ENCODE measurements at places on chromosomes 5 and 9. TPM values are rescaled to one million over a fixed set of nuclear protein-coding genes. Genes with fewer than 3 reads are reported as not detected.
A peak's percentile ranks its signal among the peaks of the same experiment; 100 is the strongest.

GRCh38 chr5:82512025-82512424 lies 233.9 kb upstream of the RPS23 start:
- no peak for DNase-seq

DNA sequence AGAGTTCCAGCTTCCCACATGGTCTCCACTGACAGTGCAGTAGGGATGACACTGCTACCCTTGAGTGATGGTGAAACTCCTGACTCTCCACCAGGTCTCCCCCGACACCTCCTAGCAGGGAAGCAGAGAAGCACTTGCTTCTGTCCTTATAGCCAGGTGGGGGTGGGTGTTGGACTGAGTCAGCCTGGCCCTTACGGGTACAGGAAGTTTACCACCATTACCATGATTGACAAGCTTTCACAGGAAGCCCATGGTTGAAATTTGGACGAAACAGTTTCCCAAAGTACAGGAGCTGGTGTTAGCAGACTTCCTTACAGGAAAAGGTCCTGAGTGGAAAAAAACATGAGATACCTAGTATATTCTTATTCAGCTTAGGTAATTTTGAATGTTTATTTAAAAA lies 3.1 kb upstream of the FBXL7 start:
- DNase-seq, result no peak

GRCh38 chr9:21001581-21001980 lies 29.9 kb downstream of the HACD4 start:
- no peak for DNase-seq

DNA sequence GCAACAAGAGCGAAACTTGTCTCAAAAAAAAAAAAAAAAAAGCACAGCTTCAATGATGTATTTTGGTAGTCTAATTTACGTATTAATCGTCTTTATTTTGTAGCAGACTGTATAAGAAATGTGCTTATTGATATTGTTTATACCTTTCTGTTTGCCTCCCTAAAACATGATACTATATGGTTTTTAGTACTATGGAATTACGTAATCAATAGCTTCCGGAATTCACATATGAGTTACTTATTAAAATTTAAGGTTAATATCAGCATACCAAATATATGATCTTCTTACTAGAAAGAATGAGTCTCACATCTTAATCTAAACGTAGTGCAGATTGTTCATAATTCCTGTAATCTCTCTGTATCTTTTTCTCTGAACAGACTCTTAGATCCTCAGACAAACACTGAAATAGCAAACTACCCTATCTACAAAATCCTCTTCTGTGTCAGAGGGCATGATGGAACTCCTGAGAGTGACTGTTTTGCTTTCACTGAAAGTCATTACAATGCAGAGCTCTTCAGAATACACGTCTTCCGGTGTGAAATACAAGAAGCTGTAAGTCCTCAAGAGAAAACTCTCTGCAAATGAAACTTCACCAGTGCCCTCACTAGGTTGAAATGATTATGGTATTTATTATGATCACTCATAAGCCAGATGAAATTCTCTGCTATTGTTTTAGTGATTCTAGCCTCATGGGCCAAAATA lies 44.4 kb upstream of the GPR21 start:
- no peak for DNase-seq

- DNase-seq, result no peak
These were observed 154.9 kb upstream of the VLDLR start for GRCh38 chr9:2466703-2467102.

DNA sequence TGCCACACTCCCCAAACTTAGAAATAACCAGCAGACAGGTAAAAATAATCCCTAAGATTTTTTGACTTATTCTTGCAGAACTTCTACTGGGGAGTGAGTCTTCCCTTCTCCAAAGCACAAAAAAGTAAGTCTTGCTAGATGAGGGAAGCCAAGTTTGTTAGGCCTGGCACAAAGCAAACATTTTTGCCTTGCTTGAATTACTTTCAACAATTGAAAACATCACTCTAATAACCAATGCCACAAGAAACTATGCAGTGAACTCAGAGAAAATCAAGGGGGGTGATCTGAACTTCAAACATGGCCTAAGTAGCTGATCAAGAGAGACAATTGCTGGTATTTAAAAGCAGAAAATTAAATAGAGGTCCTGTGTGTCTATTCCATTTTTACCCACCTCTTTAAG lies 123.6 kb upstream of the SLC1A3 start:
- DNase-seq, result no peak

- DNase-seq, result peak; percentile 36
These were observed 30.0 kb downstream of the DNAJC21 start for GRCh38 chr5:34959323-34959722.

GRCh38 chr9:133155156-133155555 lies 8.6 kb downstream of the GBGT1 start:
- no peak for DNase-seq

DNA sequence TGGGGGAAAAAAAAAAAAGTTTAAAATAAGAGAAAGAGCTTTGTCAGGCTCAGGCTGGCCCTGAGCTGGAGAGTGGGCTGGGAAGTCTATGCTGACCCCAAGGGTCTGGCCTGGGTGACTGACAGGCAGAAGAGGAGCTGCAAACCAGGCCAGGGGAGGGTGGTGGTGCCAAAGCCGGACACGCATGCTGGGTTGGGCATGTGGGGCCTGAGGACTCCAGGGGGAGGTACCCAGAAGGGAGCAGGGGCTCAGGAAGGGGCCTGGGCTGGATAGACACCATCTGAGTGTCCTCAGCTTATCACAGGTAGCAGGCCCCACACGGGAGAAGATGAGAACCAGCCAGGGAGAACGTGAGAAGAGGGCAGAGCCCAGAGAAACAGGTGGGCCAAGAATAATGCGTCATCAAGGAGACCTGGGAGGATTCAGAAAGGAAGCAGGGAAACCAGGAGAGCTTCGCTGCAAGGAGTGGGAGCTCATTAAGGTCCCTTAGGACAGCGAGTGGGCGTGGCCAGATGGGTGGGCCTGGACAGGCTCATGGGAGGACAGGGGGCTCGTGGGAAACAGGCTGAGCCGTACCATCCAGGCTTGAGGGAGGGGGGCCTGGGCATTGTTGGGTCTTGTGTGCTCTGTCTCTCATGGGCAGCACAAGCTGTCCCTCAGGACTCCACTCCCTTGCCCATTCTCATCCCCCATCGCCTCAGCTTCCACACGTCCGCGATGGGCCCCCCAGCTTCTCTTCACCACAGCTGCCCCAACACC lies 16.0 kb downstream of the TMOD1 start:
- no peak for DNase-seq

- DNase-seq, result peak; percentile 70
These were observed 909 bp downstream of the AFF4 start for GRCh38 chr5:132962429-132963021.

GRCh38 chr5:1529498-1529897 lies 5.7 kb upstream of the LPCAT1 start:
- DNase-seq, result no peak

DNA sequence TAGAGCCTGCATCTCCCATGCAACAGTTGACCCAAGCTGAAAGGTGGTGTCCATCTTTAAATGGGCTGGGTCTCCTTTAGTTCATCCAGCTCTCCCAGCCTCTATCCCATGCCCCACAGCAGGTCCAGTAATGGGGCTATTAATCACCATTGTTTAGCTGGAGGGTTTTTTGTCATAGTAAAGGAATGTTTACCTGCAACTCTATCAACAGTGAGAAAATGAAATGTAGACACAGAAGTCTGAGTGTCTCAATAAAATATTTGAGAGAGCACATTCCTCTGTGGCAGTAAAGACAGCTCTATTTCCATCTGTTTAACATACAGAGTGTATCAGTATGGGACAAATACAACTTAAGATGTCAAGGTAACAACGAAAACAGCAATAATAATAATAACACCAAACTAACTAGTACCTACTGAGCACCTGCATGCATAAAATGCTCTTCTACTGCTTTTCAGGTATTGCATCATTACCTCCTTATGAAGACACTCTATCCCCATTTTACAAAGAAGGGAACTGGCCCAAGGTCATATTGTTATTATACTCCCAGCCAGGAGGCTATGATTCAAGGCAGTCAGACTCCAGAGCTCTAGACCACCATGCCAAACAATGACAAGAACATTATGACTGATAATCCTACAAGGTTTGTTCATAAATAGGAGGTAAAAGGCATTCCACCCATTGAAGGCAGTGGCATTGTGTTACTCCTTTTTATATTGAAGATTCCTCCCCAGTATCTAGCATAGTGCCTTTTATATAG lies 21.0 kb upstream of the C5orf58 start:
- no peak for DNase-seq

DNA sequence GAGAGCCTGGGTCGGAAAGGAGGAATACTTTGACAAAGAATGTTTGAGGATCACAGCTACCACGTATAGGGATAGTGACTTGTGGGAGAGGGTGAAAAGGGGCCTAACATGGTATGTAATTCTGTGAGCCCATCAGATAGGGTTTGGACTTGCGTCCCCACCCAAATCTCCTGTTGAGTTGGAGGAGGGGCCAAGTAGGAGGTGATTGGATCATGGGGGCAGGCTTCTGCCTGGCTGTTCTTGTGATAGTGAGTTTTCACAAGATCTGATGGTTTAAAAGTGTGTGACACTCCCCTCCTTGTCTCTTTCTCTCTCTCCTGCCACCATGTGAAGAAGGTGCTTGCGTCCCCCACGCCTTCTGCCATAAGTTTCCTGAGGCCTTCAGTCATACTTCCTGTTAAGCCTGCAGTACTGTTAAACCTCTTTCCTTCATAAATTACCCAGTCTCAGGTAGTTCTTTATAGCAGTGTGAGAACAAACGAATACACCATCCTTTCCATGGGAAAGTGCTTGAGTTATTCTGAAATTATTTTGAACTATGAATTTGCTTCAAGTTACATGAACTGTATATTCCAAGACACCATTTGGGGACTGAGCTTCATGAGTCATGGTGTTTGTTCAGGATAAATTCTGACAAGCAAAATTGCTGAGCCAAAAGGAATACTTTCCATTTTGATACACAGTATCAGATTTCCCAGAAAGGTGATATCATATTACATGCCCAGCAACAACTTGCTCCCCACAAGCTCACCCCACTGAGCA lies 68.8 kb upstream of the SSBP2 start:
- DNase-seq, result peak; percentile 15

DNA sequence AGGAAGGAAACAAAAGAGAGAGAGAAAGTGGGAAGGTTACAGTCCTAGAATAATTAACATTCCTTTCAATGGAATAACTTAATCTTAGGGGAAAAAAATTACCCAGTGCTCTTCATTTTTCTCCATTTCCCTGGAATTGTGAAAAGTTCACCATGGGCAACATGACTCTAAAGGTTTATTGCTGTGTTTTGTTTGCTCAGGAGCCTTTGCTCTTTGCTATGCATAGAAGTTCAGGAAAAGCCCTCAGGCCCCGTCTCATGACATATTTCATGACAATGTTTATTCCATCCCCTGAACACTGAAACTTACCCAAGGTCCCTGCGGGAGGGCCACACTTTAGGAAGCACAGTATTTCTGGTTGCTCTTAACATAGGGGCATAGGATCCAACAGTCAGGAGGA lies 9.8 kb upstream of the CTSL start:
- DNase-seq, result no peak

- no peak for DNase-seq
These were observed at the start of gene TRAF1 for GRCh38 chr9:120926397-120926928. Gene TRAF1, minus strand, starts transcription at chr9:120926796. Its CDS starts 721 bp downstream, at chr9:120926075.

- peak; percentile 65 for DNase-seq
These were observed 49.4 kb downstream of the PLK2 start for GRCh38 chr5:58410441-58410840.

DNA sequence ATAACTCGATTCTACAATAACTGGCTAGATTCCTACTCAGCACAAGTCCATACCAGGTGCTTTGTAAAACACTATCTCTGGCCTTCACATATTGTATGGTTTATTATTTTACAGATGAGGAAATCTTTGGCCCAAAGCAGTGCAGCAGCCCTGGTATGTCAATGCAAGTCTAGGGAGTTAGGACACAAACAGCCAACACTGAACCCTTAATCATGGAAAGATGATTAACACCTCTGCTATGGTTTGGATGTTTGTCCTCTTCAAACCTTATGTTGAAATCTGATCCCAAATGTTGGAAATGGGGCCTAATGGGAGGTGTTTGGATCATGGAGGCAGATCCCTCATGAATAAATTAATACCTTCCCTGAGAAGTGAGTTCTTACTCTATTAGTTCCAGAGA lies 76.6 kb downstream of the MAPKAP1 start:
- no peak for DNase-seq

DNA sequence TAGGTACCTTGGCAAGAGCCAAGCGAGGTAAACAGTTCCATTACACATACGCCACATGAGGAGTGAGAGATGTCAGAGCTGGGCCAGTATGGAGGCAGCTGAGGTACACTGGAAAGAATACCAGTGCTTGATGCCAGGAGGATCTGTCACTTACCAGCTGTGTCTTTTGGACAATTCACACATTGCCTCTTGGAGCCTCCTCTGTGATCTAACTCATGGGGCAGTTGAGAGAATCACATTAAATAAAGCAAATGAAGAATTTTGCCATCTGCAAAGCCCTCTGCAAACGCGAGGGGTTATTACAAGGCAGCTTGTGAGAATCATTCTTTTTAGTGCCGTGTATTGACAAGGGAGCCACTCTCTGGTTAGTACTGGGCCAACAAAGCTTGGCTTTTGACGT lies 429.7 kb upstream of the KLF4 start:
- no peak for DNase-seq

- no peak for DNase-seq
These were observed 509.4 kb upstream of the SEMA6A start for GRCh38 chr5:117084067-117084466.

- DNase-seq, result no peak
These were observed 75.2 kb upstream of the CTSL start for GRCh38 chr9:87650611-87651295.

DNA sequence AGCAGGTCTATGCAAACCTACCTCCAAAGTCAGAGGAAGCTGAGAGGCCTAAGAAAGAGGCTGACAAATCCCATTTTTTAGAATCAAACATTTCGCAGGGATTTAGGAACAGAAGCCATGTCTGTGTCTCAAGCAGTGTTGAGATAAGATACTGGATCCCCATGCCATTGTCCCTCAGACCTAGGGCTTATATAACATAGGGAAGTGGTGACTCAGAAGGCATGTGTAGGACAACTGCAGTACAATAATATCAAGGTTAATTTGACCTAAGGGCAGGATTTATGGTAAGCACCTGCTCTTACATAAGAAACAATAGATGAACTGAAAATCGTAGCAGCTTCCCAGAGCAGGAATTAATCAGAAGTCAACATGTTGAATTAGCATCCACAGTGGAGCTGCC lies 459.4 kb downstream of the ANXA1 start:
- no peak for DNase-seq

Gene COL15A1
- total RNA-seq, result 1.6 TPM

Gene NTNG2
- total RNA-seq, result 0.95 TPM

Gene PCDHGA5
- 0.50 TPM for total RNA-seq

Gene NRG2
- 0.14 TPM for total RNA-seq

Gene ENC1
- 46.6 TPM for total RNA-seq

Gene IL4
- total RNA-seq, result not detected

Gene CARTPT
- not detected for total RNA-seq

Gene CDC25C
- total RNA-seq, result 25.1 TPM

Gene OBP2B
- not detected for total RNA-seq

Gene PCDHB8
- total RNA-seq, result 12.7 TPM
